Activated CD8-positive, alpha-beta T cell treated with anti-CD3 and anti-CD28 coated beads for 36 hours (primary cell): ENCODE measurements at places on chromosomes 2 and 18. TPM values are rescaled to one million over a fixed set of nuclear protein-coding genes. Genes with fewer than 3 reads are reported as not detected.

Gene NIF3L1
- total RNA-seq = 35.3 TPM

GRCh38 chr2:147325990-147326389 is 518.8 kb upstream of the ACVR2A start:
- no peaks in the 10 kb centered on the region for H3K27me3 ChIP-seq
- DNase-seq = no peak
- H3K4me1 ChIP-seq = peaks cover 6% of the 10 kb centered on the region
- no peaks in the 10 kb centered on the region for H3K36me3 ChIP-seq

Gene ANO7
- total RNA-seq = 5.4 TPM

- H3K27me3 ChIP-seq = no peaks in the 10 kb centered on the region
- H3K4me1 ChIP-seq = no peaks in the 10 kb centered on the region
- no peak overlapping the region for H3K4me3 ChIP-seq
- no peak overlapping the region for H3K27ac ChIP-seq
Observed at GRCh38 chr2:222613715-222614331, 42.1 kb downstream of the FARSB start.

DNA sequence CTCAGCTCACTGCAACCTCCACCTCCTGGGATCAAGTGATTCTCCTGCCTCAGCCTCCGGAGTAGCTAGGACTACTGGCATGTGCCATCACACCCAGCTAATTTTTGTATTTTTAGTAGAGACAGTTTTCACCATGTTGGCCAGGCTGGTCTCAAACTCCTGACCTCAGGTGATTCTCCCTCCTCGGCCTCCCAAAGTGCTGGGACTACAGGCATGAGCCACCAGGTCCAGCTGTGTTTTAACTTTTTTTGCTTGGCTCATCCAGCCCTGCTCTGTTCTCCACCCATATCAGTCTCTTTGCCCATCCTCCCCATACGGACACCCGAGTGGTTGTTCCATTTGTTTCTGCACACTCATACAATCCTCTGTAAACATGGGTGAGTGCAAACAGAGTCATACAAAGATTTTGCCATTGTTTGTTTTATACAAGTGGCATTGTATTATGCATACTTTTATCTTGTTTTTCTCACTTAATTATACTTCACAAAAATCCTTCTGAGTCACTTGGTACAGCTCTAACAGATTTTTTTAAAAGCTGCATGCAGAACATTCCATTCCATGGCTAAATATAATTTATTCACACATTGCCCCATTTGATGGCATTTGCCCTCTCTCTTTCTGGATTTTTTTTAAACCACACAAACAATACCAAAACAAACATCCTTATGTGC is 5.3 kb downstream of the APOB start:
- H3K27me3 ChIP-seq = peaks cover 7% of the 10 kb centered on the region
- no peak overlapping the region for H3K4me3 ChIP-seq
- peaks cover 3% of the 10 kb centered on the region for H3K4me1 ChIP-seq
- H3K36me3 ChIP-seq = no peaks in the 10 kb centered on the region
- no peak for DNase-seq

Gene CTAGE1
- not detected for total RNA-seq

Gene PID1
- total RNA-seq = not detected

DNA sequence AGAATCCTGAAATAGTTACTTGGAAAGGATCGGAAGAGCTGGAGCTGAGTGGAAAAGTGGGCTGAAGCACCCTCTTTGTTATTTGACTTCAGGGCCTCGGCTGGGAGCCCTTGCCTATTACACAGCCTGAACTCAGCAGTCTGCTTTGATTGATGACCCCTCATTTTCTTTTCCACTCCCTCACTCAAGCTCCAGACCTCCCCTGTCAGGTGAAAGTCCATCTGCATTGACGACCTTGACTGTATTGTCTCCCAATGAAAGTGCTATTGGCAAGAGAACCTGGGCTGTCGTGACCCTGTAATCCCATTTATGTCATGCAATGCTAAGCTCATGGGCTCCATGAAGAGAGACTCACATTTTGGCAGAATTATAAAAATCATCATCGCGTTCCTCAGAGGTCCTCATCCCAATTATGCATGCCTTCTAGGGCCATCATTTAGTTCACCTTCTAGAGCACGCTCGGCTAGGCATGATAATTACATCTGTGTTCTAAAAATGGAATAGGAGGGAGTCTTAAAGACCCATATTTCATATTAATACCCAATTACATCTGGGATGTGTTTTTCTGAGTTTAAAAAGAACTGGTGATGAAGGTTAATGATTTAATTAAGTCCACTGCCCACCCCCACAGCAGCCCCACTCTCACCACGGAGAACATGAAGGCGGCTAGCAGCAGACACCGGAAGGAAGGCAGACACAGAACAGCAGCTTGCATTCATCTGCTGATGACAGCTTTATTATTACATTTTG is 472.5 kb downstream of the PID1 start:
- no peak for DNase-seq
- no peak overlapping the region for H3K27ac ChIP-seq
- no peak overlapping the region for H3K4me3 ChIP-seq
- H3K27me3 ChIP-seq = no peaks in the 10 kb centered on the region

Gene LRP1B
- total RNA-seq = not detected

Gene EFHD1
- total RNA-seq = 1.2 TPM

DNA sequence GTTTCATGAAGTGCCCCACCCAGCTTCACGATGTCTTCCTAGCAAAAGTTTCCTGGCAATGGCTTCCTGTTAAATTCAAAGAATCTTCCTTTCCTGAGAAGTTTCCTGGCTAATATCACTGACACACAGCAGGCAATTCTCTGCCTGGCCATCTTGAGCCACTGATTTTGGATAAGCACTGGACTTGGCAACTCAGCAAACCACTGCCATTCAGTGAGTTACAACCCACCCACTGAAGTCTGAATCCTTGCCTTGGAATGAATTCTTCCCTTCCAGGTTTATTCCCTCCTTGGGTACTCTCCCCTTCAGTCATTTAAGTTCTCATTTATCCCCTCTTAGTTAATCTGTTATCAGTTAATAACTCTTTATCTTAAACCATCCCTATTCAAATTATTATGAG is 426.0 kb downstream of the MBD2 start:
- no peaks in the 10 kb centered on the region for H3K4me1 ChIP-seq
- H3K36me3 ChIP-seq = no peaks in the 10 kb centered on the region
- H3K27me3 ChIP-seq = no peaks in the 10 kb centered on the region
- no peak overlapping the region for H3K4me3 ChIP-seq
- DNase-seq = no peak
- H3K27ac ChIP-seq = no peak overlapping the region

GRCh38 chr2:179427065-179427464 is 162.4 kb upstream of the SESTD1 start:
- no peaks in the 10 kb centered on the region for H3K36me3 ChIP-seq
- H3K27me3 ChIP-seq = peaks cover 21% of the 10 kb centered on the region
- H3K4me3 ChIP-seq = no peak overlapping the region
- no peak overlapping the region for H3K27ac ChIP-seq

DNA sequence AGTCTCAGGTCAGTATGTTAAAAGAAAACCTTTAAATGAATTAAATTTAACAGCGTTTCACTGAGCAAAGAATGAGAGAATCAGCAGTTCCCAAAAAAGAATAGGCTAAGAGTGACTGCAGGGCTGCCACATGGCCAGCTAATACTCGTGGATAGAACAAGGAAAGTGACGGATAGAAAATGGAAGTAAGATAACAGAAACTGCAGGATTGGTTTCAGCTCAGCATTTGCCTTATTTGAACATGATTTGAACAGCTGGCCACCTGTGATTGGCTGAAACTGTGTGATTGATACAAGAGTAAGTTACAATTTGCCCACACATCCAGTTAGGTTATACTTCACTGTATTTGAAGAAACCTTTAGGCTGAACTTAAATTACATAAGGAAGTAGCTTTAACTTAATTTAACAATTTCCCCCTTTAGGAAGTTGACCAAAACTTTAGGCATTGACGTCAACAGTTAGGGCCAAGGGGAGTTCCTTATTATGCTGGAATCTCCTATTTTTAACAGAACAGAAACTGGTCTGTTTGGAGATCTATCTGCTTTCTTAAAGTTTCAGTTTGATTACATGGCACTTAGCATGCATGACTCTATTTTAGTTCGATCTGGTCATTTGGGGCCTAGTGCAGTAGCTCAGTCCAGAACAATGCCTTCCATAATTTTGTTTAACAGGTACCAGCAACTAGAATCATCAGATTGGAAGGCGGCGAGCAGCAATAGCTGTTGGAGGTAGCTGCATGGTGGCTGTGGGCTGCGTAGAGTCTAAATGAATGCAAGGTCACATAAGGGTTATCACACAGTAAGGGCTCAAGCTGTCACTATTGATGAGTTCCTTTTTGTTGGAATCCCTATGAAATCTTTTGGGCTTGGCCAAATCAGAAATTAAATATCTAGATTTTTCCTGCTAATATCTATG is 143.4 kb downstream of the TRIM43 start:
- H3K4me1 ChIP-seq = no peaks in the 10 kb centered on the region
- no peak overlapping the region for H3K4me3 ChIP-seq
- peaks cover 12% of the 10 kb centered on the region for H3K27me3 ChIP-seq

Gene SNTG2
- total RNA-seq = 3.2 TPM

- DNase-seq = no peak
- no peaks in the 10 kb centered on the region for H3K36me3 ChIP-seq
- H3K27ac ChIP-seq = no peak overlapping the region
- no peaks in the 10 kb centered on the region for H3K4me1 ChIP-seq
- peaks cover 11% of the 10 kb centered on the region for H3K27me3 ChIP-seq
- H3K4me3 ChIP-seq = no peak overlapping the region
Observed at GRCh38 chr2:173822889-173823542, 142.2 kb downstream of the SP3 start.

Gene TMEM237
- 16.3 TPM for total RNA-seq

Gene B3GNT7
- 0.29 TPM for total RNA-seq

- DNase-seq = peak; percentile 15
- H3K27ac ChIP-seq = no peak overlapping the region
- peaks cover 4% of the 10 kb centered on the region for H3K4me1 ChIP-seq
- no peaks in the 10 kb centered on the region for H3K36me3 ChIP-seq
- peaks cover 34% of the 10 kb centered on the region for H3K27me3 ChIP-seq
Observed at GRCh38 chr2:58428096-58429013, 187.2 kb upstream of the FANCL start.

Gene CEP76
- total RNA-seq = 11.9 TPM

DNA sequence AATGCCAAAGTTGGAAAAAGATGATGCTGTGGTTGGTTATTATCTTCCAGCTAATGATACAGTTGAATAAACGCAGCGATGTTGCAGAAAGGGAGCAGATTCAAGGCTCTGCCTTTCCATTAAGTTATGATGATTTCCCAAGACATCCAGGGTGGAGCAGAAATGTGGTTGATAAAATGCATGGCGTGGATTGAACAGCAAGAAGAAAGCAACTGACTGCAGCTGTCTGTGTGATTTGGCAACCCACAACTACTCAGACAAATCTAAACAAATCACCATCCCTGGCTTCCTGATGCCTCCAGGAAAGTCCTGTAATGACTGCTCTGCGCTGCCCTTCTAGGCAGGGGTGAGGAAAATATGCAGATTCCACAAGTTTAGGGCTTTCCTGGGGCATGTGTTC is 166.3 kb downstream of the NRP2 start:
- H3K27me3 ChIP-seq = peaks cover 7% of the 10 kb centered on the region
- DNase-seq = no peak
- H3K36me3 ChIP-seq = no peaks in the 10 kb centered on the region
- H3K4me3 ChIP-seq = no peak overlapping the region
- H3K4me1 ChIP-seq = no peaks in the 10 kb centered on the region

Gene EML6
- 1.2 TPM for total RNA-seq

DNA sequence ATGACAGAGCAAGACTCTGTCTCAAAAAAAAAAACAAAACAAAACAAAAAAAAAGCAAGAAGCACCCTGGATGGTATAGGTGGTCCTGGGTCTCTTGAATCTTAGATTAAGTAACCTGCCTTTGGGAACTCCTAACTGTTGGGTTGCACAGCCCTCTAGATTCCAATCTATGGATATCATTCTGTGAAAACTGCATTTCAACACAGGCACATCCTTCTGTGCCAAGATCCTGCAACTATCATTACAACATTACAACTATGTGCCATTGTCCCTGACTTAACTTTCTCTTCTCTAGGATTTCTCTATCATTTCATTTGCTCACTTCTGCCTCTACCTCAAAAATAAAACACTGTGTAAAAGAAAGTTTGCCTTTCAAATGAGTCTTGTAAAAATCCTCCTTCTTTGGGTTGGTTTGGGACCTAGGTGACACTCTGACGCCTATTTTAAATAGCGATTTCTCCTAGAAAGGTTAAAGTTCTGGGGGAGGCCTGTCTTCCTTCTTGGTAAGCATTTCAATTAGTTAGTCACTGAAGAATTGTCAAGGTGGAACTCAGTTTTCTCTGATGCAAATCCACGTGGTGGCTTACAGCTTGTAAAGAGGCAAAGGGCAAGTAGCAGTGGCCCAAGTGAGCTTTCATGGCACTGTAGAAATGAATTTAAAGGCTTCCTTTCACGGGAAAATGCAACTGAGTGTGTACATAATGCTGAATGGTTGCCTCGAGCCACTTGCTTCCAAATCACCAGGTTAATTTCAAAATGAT is 9.2 kb downstream of the LGALSL start:
- H3K4me1 ChIP-seq = no peaks in the 10 kb centered on the region
- no peak overlapping the region for H3K4me3 ChIP-seq
- H3K36me3 ChIP-seq = no peaks in the 10 kb centered on the region
- H3K27ac ChIP-seq = no peak overlapping the region

DNA sequence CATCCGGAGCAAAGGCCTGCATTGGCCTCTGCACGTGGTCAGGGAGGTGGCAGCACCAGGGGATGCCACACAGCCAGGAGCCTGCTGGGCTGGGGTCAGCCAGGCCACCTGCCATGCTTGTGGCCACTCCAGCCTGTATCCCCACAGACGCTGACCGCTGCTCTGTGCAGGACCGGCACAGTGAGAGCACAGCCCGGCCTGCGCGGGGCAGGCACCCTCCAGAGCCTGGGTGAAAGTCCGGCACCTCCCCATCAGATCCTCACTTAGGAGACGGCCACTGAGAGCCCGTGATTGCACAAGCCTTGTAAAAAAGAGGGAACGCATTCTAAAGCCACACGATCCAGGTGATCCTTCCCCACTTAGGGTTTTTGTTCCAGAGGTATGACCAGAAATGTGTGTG is 42.2 kb downstream of the TWIST2 start:
- no peak for DNase-seq
- peaks cover 1% of the 10 kb centered on the region for H3K27me3 ChIP-seq
- no peak overlapping the region for H3K4me3 ChIP-seq

- no peaks in the 10 kb centered on the region for H3K36me3 ChIP-seq
- no peak overlapping the region for H3K27ac ChIP-seq
- H3K27me3 ChIP-seq = no peaks in the 10 kb centered on the region
- no peak for DNase-seq
- no peaks in the 10 kb centered on the region for H3K4me1 ChIP-seq
Observed at GRCh38 chr2:180255981-180256380, 248.9 kb upstream of the CWC22 start.
